ENCODE measurements at places on chromosomes 12 and 14.

DNA sequence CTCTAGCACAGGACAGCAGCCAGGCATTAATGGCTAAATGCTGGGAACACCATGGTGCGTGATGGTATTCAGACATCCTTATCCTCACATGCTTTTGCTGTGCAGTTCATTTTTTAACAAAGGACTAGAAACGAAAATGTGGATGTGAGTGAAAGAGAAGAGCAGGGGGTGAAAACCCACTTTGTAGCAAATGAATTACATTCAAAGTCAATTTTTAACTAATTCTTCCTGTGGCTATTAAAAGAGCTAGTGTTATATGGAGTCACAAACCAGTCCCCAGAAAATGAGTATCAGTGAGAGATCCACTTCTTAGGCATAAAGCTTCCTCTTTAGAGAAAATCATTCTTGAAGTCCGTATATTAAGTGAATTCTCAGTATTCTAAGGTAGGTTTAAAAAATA is 592.0 kb upstream of the LMO3 start:
- no peak for DNase-seq

GRCh38 chr14:92486881-92487280 is 26.7 kb upstream of the RIN3 start:
- DNase-seq = no peak

GRCh38 chr12:75943730-75944096 is 87.9 kb downstream of the PHLDA1 start:
- DNase-seq = no peak

GRCh38 chr12:124796303-124796960 is 67.2 kb downstream of the SCARB1 start:
- DNase-seq = no peak

- no peak for DNase-seq
Observed at GRCh38 chr14:50944647-50945413, 547 bp upstream of the PYGL start.

GRCh38 chr12:15439459-15439858 is 117.2 kb downstream of the PTPRO start:
- DNase-seq = no peak

- DNase-seq = peak; percentile 16
Observed at GRCh38 chr12:120677765-120678473, 9.0 kb upstream of the MLEC start.

DNA sequence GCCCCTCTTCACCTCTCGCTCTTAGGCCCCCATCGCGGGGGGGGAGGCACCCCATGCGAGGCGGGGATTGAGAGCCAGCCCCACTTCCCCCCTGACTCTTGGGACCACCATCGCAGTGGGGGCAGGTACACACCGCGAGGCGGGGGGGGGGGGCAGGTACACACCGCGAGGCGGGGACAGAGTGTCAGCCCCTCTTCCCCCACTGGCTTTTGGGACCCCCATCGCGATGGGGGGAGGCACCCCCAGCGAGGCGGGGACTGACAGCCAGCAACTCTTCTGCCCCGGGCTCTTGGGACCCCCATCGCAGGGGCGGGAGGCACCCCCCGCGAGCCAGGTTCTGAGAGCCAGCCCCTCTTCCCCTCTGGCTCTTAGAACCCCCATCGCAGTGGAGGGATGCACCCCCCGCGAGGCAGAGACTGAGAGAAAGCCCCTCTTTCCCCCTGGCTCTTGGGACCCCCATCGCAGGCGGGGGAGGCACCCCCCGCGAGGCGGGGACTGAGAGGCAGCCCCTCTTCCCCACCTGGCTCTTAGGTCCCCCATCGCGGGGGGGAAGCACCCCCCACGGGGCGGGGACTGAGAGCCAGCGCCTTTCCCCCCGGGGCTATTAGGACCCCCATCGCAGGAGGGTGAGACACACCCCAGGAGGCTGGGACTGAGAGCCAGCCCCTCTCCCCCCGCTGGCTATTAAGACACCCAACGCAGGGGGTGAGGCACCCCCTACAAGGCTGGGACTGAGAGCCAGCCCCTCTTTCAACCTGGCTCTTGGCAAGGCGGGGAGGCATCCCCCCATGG is 196.5 kb upstream of the PZP start:
- DNase-seq = no peak

GRCh38 chr12:47882781-47883546 is 21.8 kb downstream of the VDR start:
- peak; percentile 49 for DNase-seq

GRCh38 chr12:67073336-67073735 is 195.8 kb upstream of the CAND1 start:
- DNase-seq = no peak

All from CD4-positive, alpha-beta T cell treated with Interleukin-6 for 4 hours (primary cell).